H7 (cell line): ENCODE measurements at places on chromosomes 11 and 22. TPM values are rescaled to one million over a fixed set of nuclear protein-coding genes. Genes with fewer than 3 reads are reported as not detected.
A peak's percentile ranks its signal among the peaks of the same experiment; 100 is the strongest.

Gene GPHA2
- total RNA-seq = 2.4 TPM in 1 of 2 replicates, not detected in the other

Gene TMPRSS5
- total RNA-seq = 0.21 and 0.44 TPM in 2 replicates

Gene TRPM5
- total RNA-seq = not detected in 2 replicates

GRCh38 chr11:123475469-123475868, 45.4 kb downstream of the GRAMD1B start:
- DNase-seq = peak; percentile 52

- no peak for DNase-seq
Measured at GRCh38 chr11:83122050-83122449, 34.9 kb upstream of the PCF11 start.

- no peak for DNase-seq
Measured at GRCh38 chr22:21861851-21862250, 5.6 kb downstream of the MAPK1 start.

DNA sequence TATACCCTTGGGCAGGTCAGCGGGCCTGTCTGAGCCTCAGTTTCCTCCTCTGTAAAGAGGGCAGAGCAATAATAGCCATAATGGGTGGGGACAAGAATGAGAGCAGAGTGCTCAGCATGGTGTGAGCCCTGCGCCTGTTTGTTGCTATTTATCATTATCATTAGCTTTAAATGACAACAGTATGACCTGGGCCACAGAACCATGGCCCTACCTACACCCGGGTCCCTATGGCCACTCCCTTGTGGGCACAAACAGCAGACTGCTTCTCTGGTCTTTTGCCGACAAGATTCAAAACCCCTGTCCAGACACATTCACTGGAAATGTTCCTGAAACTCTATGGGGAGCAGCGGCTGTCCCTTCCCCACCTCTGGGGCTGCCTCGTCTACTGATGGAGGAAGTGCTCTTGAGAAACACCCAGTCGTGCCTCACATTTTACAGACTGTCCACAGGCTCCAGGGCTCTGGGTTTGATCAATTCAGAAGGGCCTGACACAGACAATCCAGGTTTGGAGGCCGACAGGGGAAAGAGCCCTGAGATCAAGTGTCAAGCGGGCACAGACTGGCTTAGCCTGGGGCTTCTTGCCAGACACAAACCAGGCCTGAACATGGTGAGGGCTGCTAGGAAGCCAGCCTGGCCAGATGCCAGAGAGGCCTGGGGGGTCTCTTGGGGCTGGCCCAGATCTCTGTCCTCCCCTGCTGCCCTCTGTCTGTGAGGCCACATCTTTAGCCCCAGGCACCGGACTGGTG, 112.5 kb upstream of the CD82 start:
- peak; percentile 18 for DNase-seq

DNA sequence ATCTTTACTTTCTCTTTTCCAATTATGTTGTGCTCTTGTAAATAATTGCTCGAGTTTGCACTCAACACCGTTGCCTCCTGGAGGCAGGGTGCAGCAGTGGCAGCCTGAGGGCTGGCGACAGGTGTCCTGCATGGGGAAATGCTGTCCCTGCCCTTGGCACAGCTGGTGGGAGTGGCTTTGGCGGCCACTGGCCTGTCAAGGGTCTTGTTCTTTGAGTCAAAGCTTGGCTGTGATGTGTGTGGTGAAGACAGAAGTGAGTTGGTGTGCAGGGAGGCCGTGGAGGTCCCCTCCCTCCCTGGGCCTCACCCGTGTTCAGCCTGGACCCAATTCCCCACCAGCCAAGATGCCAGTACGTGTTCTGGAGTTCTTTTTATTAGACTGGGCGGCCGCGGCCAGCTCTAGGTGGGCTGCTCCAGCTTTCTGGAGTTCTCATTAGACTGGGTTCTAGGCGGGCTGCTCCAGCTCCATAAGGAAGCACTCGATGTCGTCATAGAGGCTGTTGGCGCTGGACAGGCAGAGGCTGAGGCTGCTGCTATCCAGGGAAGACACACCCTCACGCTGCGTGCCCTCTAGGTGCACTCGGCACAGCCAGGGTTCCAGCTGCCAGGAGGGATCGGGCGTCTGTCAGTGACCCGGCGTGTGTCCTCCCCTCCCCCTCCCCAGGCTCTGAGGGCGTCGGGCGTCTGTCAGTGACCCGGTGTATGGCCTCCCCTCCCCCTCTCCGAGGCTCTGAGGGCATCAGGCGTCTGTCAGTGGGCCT, 3.4 kb downstream of the IRF7 start:
- DNase-seq = no peak
